ENCODE measurements at places on chromosomes 4 and X.

- DNase-seq = no peak
Observed at GRCh38 chr4:149897783-149898182, 82.1 kb upstream of the IQCM start.

- no peak for DNase-seq
Observed at GRCh38 chr4:168784786-168785461, 225.1 kb downstream of the CBR4 start.

GRCh38 chr4:55547466-55547770 is 709 bp upstream of the CLOCK start:
- no peak for DNase-seq

GRCh38 chrX:43682726-43683125 is 26.6 kb downstream of the MAOA start:
- DNase-seq = no peak

DNA sequence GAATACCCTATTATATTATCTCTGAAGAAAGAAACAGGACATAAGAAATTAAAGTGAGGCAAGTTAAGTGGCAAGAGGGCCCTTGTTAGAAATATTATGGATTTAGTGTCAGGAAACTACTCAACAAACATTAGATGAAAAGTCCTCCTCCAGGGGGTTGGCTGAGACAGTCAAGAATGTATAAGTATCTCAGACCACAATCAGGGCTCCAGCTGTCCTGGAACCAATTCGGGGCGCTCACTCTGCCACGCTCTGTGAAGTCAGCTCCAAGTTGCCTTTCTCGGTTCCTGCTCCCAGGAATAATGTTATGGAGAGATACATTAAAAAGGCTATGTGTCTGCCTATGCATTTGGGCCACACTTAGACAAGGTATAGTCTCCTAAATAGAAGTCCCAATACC is 73.3 kb downstream of the RASGEF1B start:
- DNase-seq = no peak

- no peak for DNase-seq
Observed at GRCh38 chrX:17836830-17837229, 24.3 kb downstream of the RAI2 start.

DNA sequence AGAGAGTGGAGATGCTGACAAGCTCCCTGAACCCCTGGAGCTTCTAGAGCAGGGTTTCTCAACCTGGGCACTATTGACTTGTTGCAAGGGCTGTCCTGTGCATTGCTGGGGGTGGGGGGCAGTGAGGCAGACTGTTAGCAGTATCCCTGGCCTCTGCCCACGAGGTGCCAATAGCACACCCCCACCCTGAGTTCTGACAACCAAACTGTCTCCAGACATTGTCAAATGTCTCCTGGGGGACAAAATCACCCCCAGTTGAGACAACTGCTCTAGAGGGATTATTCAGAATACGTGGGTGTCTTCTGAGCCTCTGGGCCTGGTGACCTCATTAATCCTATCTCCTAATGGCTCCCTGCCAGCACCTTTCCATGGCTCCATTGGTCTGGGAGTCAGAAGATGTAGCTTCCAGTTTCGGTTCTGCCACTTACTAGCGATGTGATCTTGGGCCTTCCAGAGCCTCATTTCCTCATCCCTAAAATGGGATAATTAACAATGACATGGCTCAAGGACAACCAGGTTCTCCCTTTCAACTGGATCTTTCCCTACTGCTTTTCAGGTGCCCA is 17.6 kb upstream of the PJA1 start:
- no peak for DNase-seq

DNA sequence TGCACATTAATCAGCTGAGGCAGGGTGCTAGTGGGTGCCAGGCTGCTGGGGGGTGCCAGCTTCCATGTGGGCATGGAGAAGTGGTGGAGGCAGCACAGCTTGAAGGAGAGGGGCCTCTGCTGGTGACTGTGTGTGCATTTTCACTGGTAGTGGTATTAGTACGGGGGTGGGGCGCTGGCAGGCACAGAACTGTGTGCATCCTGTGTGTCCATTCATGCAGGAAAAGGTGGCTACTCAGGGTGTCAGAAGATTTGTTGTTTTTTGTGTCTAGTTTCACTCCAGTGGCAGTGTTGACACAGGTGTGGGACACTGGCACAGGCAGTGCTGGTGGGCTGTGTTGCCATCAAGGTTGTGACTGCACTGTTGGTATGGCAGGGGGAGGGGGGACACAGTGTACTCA is 1303.6 kb downstream of the FAM133A start:
- DNase-seq = no peak

DNA sequence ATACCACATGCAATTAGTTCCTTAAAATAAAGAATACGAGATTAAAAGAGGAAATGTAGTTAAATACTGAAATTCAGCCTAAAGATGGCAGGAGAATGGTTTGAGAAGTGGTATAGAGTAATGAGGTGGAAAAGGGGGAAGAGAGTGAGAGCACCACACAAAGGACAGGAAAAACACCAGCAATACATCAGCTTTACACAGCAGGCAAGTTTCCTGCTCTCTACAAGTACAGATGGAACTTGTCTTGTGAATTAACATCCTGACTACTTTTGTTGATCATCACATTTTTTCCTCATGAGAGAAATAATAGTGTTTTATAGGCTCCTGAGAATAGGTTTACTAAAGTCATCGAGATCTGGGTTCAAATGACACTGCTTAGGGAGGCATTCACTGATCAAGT is 2.9 kb upstream of the UNC5C start:
- DNase-seq = no peak

- no peak for DNase-seq
Observed at GRCh38 chr4:124389591-124389990, 322.9 kb downstream of the ANKRD50 start.

- no peak for DNase-seq
Observed at GRCh38 chrX:14777525-14777924, 95.3 kb downstream of the FANCB start.

GRCh38 chrX:31212856-31213748 is 141.3 kb upstream of the FTHL17 start:
- no peak for DNase-seq

GRCh38 chrX:19695884-19696283 is 180.6 kb upstream of the MAP3K15 start:
- no peak for DNase-seq

All from activated effector memory CD4-positive, alpha-beta T cell treated with anti-CD3 and anti-CD28 coated beads, Interleukin-2, amount 50 U/mL, for 16 hours (primary cell).